ENCODE measurements at places on chromosomes 4 and X.

DNA sequence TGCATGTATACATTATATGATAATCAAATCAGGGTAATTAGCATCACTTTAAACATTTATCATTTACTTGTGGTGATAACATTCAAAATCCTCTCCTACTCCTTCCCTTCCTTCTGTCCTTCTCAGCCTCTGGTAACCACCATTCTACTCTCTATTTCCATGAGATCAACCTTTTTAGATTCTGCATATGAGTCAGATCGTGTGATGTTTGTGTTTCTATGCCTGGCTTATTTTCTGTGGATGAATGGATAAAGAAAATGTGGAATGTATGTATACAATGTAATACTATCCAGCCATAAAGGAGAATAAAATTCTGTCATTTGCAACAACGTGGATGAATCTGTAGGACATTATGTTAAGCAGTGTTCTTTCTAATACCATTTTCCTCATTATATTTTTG lies 123.9 kb downstream of the NAA11 start:
- no peak for DNase-seq

- no peak for DNase-seq
Measured at GRCh38 chrX:41922431-41923151, 763 bp downstream of the CASK start.

GRCh38 chr4:176262243-176262642 lies 6.8 kb downstream of the ASB5 start:
- no peak for DNase-seq

GRCh38 chrX:15929194-15929593 lies 74.6 kb upstream of the AP1S2 start:
- DNase-seq = no peak

- no peak for DNase-seq
Measured at GRCh38 chrX:3659761-3660160, 53.7 kb downstream of the PRKX start.

GRCh38 chr4:88735564-88735963 lies 37.9 kb upstream of the NAP1L5 start:
- DNase-seq = no peak

DNA sequence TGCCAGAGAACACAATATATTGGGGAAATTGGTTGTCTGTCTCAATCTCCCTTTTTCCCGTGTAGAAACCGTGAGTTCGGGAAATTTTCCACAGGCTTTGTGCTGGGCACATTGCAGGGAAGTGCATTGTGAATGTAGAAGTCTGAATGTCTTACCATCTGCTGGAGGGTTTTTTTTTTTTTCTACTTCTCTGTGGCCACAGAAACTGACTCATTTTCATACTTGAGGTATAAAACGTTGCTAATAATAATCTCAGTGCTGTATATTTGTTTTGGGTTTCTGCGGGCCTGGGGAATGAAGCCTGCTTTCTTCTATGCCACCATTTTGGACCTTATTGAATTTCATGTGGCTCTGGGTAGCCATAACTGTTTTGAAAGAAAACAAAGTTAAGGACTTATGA lies 1001.2 kb downstream of the STIM2 start:
- no peak for DNase-seq

- DNase-seq = peak; percentile 93
Measured at GRCh38 chrX:38800981-38801845, at the start of gene MID1IP1. MID1IP1 (plus strand) TSS chrX:38801459; CDS start chrX:38804947, 3,488 bp downstream.

- DNase-seq = no peak
Measured at GRCh38 chrX:132270021-132270420, 50.8 kb upstream of the RAP2C start.

- no peak for DNase-seq
Measured at GRCh38 chr4:40150932-40151331, 45.9 kb upstream of the RHOH start.

- no peak for DNase-seq
Measured at GRCh38 chrX:131764216-131764615, 220.3 kb downstream of the OR13H1 start.

- DNase-seq = no peak
Measured at GRCh38 chrX:75522565-75523431, at the start of gene ZDHHC15. ZDHHC15 (minus strand) TSS chrX:75523037; CDS start chrX:75523024, 13 bp downstream.

DNA sequence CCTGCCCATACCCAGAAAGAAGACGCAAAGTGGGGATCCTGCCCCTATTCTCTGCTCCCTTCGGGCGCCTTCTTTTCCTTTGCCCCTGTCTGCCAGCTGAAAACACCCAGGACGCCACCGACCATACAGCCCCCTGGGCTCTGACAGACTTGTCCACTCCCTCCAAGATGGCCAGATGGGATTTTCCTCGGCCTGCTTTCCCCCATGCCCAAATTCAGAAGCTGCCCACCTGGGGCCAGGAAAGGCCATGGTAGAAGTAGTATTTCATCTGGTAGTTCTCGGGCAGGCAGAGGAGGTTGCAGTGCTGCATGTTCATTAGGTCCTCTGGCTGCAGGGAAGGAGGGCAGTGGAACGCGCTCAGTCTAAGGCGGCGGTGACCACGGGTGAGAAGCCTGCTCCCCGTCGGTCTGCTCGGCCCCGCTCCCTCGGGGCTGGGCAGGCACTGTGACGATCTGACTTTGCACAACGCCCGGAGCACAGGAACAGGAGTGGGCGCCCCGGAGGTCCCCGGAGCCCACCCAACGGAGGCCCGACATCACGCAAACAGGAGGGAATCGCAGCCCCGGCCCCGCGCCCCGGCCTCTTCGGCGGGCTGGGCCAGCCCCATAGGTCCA lies 582 bp downstream of the NAA10 start:
- DNase-seq = no peak

GRCh38 chr4:101114936-101115372 lies 232.4 kb downstream of the PPP3CA start:
- no peak for DNase-seq

DNA sequence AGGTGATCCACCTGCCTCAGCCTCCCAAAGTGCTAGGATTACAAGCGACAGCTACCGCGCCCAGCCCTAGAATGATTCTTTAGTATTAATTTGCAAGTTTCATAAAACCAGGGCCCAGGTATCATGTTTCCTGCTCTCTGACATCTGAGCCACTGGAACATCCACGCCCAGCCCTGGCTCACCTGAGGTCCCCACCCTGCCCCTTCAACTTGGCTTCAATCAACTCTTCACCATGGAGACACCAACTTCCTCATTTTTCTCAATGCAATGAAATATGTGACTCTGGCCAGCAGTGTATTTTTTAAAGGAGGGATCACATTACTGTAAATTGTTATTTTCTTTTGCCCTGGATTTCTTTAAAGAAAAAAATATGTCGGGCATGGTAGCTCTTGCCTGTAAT lies 3.9 kb downstream of the PRSS12 start:
- no peak for DNase-seq

DNA sequence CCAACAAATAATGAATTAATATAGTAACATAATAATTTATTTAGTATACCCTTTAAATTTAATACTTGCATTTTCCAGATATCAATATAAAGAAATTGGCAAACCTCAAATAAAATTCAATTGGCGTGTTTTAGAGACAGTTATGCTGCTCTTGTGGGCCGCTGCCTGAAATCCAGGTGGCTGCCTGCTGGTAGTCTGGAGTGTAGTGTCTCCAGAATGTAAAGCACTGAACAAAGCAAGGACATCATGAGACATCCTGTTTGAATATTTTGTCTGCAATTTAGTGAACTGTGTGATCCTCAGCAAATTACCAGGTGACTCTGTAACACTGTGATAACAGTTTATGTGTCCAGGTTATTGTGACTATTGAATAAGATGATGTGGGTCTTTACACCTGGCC lies 29.9 kb downstream of the ZFP42 start:
- no peak for DNase-seq

DNA sequence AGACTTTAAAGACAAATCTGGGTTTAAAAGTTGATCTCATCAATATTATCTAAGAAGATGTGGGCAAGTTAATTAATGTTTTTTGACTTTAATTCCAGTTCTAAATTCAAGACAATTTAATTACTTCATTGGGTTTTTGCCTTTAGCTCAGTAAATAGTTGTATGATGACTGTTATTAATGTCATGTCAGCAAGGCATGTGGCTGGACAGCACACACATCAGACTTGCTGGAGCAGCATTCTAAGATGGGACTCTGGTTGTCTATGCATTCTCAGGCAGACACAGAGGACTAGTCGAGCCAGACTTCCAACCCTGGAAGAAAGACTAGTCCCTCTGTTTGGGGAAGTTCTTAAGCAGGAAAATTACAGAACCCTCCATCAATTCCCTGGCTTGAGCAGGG lies 180.7 kb upstream of the GK2 start:
- DNase-seq = no peak

GRCh38 chrX:46754036-46754435 lies 4.9 kb downstream of the SLC9A7 start:
- peak; percentile 22 for DNase-seq

GRCh38 chr4:6112606-6113290 lies 87.6 kb downstream of the JAKMIP1 start:
- DNase-seq = no peak

GRCh38 chrX:134684956-134685355 lies 26.7 kb upstream of the PLAC1 start:
- DNase-seq = no peak

DNA sequence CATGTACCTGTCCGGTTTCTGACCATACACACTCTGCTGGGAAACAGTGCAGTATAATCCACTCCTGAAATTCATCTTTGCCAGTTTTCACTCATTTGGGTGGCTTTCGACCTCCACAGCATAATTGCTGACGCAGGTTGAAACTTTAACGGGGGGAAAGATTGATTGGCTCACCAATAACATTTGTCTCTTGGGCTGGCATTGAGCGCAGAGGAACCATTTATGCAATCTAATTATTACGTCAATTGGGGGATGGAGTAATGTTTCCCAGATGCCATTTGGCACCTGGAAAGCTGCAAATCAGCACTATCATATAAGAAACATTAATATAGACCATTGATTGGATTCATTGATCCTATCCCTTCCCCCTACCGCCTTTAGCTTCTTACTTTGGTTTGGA lies 24.1 kb upstream of the ARHGAP36 start:
- DNase-seq = no peak

GRCh38 chr4:5980436-5981155 lies 37.6 kb downstream of the C4orf50 start:
- DNase-seq = no peak

GRCh38 chr4:19298998-19299397 lies 952.7 kb upstream of the SLIT2 start:
- no peak for DNase-seq

- peak; percentile 74 for DNase-seq
Measured at GRCh38 chrX:23871905-23872546, 35.7 kb downstream of the APOO start.

DNA sequence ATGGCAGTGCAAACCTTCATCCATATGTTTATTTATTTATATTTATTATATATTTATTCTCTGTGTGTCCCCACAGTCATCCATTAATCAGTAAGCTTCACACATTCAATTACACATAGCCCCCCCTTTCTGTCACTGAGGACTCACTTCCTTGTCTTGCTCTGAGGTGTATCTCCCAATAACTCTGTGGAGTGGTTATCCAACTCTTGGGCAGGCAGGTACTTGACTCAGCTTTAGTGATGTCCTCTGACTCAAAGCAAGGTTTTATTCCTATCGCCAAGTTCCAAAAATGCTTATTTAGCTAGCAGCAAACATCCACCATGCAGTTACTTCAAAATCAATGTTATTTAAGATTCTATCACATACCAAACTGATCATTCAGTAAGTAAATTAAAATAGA lies 25.2 kb upstream of the NDP start:
- no peak for DNase-seq

- DNase-seq = peak; percentile 50
Measured at GRCh38 chr4:128468123-128468989, 180.7 kb upstream of the PGRMC2 start.

GRCh38 chr4:8117278-8117682 lies 41.3 kb downstream of the ABLIM2 start:
- peak; percentile 58 for DNase-seq

- no peak for DNase-seq
Measured at GRCh38 chrX:2609431-2610238, 81.5 kb upstream of the CD99 start.

GRCh38 chr4:141330616-141331015 lies 109.9 kb downstream of the ZNF330 start:
- no peak for DNase-seq

- no peak for DNase-seq
Measured at GRCh38 chrX:70826715-70827114, 81.8 kb downstream of the TEX11 start.

GRCh38 chr4:45471335-45471734 lies 652.5 kb downstream of the GABRG1 start:
- no peak for DNase-seq

DNA sequence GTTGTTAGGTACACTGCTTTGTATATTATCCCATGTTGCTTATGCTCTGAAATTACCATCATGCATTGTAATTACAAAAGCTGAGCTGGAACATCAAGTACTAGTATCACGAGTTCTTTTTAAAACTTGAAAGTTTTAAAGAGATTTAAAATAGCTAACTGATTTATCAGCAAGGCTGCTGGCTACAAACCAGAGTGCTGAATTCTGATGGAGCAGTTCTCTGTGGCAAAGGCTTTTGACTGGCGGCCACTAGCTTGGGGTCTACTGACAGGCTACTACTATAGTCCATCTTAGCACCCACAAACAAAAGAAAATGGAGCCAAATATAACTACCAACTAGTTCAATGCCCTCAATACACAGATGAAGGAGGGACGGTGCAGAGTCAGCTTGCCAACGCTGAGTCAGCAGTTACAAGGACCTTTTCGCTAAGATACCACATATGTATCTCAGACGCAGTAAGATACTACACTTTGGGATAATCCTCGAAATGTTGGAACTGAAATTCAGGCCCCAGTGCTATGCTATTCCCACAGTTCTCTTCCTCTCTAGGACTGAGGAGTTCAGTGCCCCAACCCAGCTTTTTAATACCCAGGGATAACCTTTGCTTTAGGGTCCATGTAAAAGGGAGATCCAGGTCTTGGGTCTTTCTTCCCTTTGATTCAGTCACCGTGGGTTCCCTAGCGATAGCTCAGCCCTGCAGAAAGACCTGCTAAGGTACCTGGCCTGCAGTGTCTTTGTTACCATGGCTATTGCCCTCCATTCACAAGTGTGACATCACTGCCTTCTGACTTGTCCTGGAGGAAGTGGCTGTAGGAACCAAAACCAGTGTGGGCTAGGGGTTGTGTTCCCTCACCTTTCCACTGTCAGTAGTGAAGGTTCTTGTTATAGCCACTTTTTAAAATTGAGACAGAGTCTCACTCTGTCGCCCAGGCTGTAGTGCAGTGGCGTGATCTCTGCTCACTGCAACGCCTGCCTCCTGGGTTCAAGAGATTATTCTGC lies 22.8 kb downstream of the MFAP3L start:
- DNase-seq = no peak

All from inflammatory macrophage treated with lipopolysaccharide for 1 hour (primary cell).